ENCODE measurements at places on chromosomes 3 and 15.

DNA sequence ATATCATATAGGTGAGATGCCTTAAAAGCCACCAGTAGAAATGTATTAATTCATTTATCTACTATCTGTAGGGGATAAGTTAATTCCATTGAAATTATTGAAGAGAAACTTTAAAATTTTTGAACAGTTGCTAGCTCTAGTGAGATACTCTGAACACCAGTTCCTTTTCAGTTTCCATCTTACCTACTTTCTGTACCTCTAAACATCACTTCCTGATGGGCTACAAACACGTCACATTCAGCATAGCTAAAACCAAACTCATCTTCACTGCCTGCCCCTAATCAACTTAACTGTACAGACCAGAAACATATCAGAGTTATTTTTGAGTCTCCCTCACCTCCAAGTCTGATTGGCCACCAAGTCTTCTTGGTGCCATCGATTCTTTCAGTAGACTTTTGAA lies 88.9 kb downstream of the FEZF2 start:
- no peaks in the 10 kb centered on the region for H3K27me3 ChIP-seq
- no peak overlapping the region for H3K27ac ChIP-seq
- no peak overlapping the region for H3K4me3 ChIP-seq
- DNase-seq, result no peak
- peaks cover 33% of the 10 kb centered on the region for H3K4me1 ChIP-seq
- H3K36me3 ChIP-seq, result no peaks in the 10 kb centered on the region

GRCh38 chr3:195065142-195065863 lies 205.7 kb downstream of the XXYLT1 start:
- no peaks in the 10 kb centered on the region for H3K27me3 ChIP-seq
- H3K4me3 ChIP-seq, result no peak overlapping the region
- H3K36me3 ChIP-seq, result peaks cover 6% of the 10 kb centered on the region
- no peak overlapping the region for H3K27ac ChIP-seq
- no peaks in the 10 kb centered on the region for H3K4me1 ChIP-seq
- no peak for DNase-seq

DNA sequence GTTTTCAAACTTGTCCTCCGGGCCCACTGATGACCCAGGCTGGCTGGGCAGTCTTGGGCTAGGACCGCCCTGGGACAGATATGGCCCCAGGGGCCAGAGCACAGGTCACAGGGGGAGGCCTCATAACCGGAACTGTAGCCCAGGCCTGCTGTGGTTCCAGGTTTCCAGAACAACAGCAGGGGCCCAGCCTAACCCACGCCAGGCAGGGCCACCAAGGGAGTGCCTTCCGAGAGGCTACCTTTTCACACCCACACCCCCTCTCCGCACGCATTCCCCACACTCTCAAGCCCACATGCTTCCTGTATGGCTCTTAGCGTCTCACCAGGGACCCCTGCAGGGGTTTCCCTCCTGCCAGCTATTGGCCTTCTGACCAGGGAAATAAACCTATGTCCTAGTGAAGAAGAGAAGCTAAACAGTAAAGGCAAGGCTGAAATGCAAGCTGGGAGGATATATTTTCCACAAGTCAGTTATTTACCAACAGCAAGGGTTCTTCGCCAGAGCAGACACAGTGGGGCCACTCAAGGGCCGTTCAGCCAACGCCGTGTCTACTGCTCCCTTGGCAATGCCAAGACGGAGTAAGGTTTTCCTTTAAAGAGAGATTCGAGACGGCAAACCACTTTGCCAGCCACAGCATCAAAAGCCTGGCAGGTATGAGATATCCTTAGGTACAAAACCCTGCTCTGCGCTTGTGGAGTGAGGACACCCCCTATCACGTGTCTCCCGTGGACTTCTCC lies 135.1 kb downstream of the ATP10A start:
- no peaks in the 10 kb centered on the region for H3K27me3 ChIP-seq
- no peak for DNase-seq
- no peaks in the 10 kb centered on the region for H3K4me1 ChIP-seq
- no peak overlapping the region for H3K27ac ChIP-seq

GRCh38 chr3:141181196-141181595 lies 50.4 kb upstream of the PXYLP1 start:
- H3K4me1 ChIP-seq, result no peaks in the 10 kb centered on the region
- no peak overlapping the region for H3K4me3 ChIP-seq

- H3K4me1 ChIP-seq, result peaks cover 57% of the 10 kb centered on the region
- no peak for DNase-seq
- no peaks in the 10 kb centered on the region for H3K27me3 ChIP-seq
- H3K36me3 ChIP-seq, result no peaks in the 10 kb centered on the region
- H3K27ac ChIP-seq, result no peak overlapping the region
Measured at GRCh38 chr15:75195766-75196241, 5.9 kb upstream of the C15orf39 start.

DNA sequence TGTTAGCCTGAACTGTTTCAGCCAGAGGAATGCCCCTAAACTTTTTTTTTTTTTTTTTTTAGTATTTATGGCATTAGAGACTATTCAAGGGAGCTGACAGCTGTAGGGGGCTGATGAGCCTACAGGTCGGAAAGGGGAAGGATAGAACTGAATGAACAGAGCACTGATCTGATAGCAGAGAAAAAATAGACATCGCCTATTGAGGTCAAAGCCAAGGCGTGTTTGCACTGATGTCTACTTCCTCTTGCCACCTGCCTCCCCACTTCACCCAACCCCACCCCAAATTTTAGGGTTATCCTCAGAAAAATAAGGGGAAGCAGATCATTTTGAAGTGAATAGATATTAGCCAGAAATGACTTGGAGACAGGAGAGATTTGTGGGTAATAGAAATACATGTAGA lies 3.0 kb upstream of the ZMAT3 start:
- no peaks in the 10 kb centered on the region for H3K27me3 ChIP-seq
- DNase-seq, result peak; percentile 2
- no peaks in the 10 kb centered on the region for H3K36me3 ChIP-seq
- H3K4me1 ChIP-seq, result peaks cover 10% of the 10 kb centered on the region
- no peak overlapping the region for H3K4me3 ChIP-seq

DNA sequence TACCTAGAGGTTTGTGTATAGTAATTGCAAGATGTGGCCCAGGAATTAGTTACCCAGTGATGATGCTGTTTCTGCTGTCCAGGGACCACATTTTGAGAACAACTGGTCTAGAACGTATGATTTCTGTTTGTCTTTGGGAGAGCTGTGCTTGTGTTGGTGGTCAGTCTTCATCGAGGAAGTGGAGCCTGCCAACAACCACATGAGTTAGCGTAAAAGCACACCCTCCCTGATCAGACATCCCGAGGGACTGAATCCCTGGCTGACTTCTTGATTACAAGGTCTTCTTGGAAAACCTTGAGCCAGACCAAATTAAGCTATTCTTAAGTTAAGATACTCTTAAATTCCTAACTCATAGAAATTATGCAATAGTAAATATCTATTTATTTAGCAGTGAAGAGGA lies 81.7 kb upstream of the ZPLD1 start:
- no peak overlapping the region for H3K27ac ChIP-seq
- no peaks in the 10 kb centered on the region for H3K4me1 ChIP-seq
- no peak overlapping the region for H3K4me3 ChIP-seq
- no peaks in the 10 kb centered on the region for H3K36me3 ChIP-seq
- no peaks in the 10 kb centered on the region for H3K27me3 ChIP-seq

DNA sequence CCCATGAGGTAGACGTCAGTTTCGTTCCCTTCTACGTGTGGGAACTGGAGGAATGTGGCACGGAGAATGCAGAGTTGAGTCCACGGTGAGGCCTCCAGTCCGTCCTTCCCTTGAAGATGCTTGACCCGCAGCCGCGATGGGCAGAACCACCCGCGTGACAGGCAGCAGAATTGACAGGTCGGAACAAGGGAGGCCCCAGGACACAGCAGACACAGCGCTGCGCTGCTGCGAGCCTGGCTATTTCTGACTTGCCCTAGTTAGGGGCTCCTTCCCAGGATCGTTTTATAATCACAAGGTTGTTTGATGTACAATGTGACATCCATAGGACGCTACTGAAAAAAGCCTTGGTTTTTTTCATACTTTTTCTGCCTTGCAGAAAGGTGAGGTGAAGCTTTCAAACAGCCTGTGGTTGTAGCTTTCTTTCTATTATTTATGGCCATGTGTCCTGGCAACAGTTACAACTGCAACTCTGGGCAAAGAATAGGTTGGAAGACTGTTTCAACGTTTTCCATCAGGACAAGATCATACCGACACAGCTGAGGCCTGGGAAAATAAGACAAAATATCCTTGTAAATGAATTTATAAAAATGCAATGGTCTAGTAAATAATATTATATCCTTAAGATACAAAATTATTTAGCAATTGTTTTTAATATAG lies 9.6 kb upstream of the TMEM41A start:
- no peak overlapping the region for H3K27ac ChIP-seq
- H3K4me3 ChIP-seq, result no peak overlapping the region
- H3K4me1 ChIP-seq, result no peaks in the 10 kb centered on the region
- H3K36me3 ChIP-seq, result no peaks in the 10 kb centered on the region

DNA sequence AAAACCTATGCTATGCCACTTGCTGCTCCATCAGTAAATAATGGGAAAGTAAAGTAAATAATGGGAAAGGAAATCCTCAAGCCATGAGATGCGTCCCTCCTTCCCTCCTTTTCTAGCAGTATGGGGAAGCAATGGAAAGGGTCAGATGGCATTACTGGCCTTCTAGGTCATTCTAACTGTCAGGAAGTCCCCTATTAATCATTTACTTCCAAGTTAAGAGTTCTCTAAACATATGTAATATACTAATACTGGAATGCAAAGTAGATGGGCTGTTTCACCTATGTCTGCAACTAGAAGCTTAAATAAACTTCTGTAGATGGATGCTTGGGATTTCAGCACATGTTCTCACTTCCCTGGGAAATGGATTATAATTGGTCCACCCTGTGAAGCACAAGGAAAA lies 55.9 kb downstream of the MDFIC2 start:
- H3K36me3 ChIP-seq, result no peaks in the 10 kb centered on the region
- H3K4me1 ChIP-seq, result no peaks in the 10 kb centered on the region
- DNase-seq, result no peak
- H3K4me3 ChIP-seq, result no peak overlapping the region
- H3K27ac ChIP-seq, result no peak overlapping the region

DNA sequence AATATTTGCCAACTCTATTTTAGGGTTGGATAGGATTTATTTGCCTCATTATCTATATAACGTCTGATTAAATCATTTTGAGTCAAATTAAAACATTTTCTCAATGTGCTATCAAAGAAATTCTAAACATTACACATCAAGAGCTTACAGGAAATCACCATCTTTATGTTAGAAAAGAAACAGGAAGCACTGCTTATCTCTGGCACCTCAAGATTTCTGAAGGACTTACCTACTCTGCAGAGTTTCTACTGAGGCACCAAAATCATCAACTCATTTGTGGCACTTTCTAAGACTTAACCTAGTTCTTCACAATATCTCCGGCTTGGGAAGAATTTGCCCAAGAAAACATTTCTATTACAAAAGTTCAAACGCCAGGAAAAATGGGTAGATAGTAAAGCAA lies 181.3 kb upstream of the EOMES start:
- H3K27ac ChIP-seq, result no peak overlapping the region
- H3K4me1 ChIP-seq, result no peaks in the 10 kb centered on the region
- H3K4me3 ChIP-seq, result no peak overlapping the region

DNA sequence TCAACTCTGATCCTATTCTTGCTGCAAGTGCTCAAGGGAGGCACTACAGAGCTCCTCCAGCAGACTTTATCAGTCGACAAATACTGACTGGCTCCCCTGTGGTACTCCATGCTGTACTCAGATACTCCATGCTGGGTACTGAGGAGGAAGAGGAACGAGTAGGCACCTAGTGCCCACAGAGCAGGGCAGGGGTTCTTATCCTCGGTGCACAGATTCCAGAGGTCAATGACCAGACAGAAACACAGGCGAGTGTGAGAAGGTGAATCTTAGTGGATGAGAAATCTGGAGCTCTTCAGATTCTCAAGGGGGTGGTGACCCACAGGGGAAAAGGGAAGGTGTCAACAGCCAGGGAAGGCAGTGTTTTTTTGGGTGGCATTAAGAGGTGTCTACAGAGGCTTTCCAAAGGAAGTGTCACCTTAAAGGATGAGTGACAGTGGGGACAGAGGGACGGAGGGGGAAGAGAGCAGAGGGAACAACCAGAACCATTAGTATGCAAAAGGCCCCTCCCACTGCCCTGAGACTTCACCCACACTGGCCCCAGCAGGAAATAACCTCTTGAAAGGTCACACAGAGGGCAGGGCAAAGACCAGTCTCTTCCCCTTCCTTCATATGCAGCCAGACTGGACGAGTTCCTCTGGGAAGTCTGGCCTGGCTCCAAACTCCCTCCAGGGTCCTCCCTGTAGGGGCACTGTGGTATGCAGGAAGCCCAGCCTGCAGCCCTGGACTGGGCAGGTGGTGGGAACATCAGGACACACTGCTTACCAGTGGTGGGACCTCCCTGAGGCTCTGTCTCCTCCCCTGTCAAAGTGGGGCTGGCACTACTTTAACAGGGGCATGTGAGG lies 27.5 kb downstream of the CCDC12 start:
- H3K4me3 ChIP-seq, result no peak overlapping the region
- H3K4me1 ChIP-seq, result peaks cover 76% of the 10 kb centered on the region
- H3K27me3 ChIP-seq, result no peaks in the 10 kb centered on the region
- peak; percentile 83 for DNase-seq

DNA sequence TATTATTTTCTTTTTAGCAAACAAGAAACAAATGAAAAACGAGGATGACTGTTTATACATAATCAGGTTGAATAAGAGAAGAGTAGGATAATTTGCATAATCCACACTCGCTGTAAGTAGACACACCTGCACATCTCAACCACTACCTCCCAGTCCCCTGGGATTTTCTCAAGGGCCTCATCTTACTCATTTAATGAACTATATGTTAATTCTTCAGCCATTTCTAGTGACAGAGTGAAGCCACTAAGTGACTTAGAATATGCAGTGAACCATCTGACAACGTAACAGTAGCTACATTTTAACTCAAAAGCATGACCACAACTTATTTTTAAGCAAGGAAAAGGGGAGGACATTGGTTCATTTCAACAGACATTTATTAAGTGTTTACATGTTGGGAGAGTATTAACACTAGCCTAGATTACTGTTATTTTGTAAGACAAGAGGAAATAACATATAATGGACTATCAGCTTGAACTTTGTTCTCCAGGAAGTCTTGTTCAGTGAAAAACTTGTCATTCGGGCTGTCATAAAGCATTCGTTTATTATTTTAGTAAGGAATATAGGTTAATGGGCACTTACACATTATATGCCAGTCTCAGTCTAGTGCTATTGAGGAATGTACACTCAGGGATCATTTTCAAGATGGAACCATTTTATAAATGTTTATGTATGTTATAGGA lies 173.0 kb upstream of the ROBO2 start:
- DNase-seq, result no peak
- H3K36me3 ChIP-seq, result no peaks in the 10 kb centered on the region
- H3K27me3 ChIP-seq, result no peaks in the 10 kb centered on the region
- H3K27ac ChIP-seq, result no peak overlapping the region
- H3K4me3 ChIP-seq, result no peak overlapping the region

DNA sequence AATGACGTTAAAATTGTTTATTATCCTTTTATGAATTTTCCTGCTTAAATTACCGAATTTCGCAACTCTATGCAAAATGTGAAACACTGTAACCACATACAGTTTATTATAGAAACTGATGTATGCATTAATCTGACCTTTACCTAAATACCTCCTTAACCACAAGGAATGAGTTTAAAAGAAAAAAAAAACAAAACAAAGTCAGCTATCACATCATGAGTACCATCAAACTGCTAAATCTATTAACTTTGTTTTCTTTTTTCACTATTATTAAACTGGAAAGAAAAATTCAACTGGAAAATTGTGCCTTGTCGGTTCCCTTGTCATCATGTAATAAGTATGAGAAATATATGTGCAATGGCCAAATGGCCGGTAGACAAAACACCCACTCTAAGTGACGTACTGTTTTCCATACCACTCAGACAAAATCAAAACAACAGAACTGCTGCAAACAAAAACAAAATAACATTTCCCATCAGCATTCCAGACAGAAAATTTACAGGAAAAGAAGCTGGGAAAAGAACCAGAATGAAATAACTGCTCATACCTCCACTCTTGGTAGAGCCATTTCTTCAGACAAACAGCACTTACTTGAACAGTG lies 415.3 kb downstream of the FOXP1 start:
- H3K27ac ChIP-seq, result no peak overlapping the region
- no peak overlapping the region for H3K4me3 ChIP-seq
- no peak for DNase-seq
- H3K27me3 ChIP-seq, result no peaks in the 10 kb centered on the region
- peaks cover 13% of the 10 kb centered on the region for H3K36me3 ChIP-seq

Measured in CD14-positive monocyte (primary cell).